GM12864 (cell line): ENCODE measurements at places on chromosomes 12 and 14.

GRCh38 chr14:94769391-94770250, at the start of gene GSC:
Gene GSC, minus strand, starts transcription at chr14:94770113. Its CDS starts 98 bp downstream, at chr14:94770015.
- no peak for DNase-seq

DNA sequence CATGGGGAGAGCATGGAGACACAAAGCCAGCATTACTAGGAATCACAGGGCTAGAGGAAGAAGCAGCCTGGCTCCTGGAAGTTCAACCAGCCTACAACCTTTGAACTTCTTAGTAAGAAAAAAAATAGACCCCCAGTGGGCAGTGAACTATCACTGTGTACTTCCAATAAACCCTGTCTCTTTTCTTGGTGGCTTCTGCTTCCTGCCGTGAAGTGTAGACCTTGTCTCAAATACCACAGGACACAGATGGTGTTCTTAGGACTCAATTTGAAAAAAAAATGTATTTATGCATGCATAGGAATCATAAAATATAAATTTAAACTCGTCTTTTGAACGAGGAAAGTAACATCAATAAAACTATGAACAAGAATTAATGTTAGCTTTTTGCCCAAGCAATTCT, 3.6 kb upstream of the PTGER2 start:
- DNase-seq = no peak

DNA sequence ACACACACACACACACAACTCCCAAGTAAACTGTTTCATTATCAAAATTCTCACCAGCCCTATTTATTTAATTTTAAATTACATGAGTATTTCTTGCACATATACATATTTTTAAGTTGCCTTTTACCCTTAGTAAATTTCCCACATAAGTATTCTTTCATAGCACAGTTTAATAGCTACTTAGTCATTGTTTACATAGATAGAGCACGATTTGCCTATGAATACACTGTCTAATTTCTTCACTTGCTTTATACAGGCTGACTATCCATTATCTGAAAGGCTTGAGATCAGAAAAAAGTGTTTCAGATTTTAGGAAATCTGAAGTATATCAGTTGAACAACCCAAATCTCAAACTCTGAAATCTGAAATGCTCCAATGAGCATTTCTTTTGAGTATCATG, 30.9 kb downstream of the NIN start:
- DNase-seq = no peak

DNA sequence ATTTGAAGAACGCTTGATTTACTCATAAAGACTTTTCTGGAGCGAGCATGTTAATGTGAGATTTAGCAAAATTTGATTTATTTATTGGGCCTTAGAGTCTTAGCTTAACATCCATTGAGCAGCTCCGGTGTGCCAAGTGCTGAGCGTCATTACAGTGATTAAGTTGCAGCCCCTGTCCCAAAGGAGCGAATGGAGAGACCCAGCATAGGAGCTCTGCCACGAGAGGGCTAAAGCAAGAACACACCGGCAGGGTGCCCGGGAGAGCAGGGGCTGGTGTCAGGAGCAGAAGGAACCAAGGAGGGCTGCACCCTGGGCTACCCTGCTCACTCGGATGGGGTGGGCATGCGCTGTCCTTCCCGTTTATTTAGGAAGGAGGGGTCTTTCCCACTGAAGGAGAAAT, 50.6 kb downstream of the PPP2R5C start:
- DNase-seq = no peak

- DNase-seq = no peak
Measured at GRCh38 chr12:24748326-24748725, 200.6 kb downstream of the BCAT1 start.

GRCh38 chr14:100132161-100132902, 27.1 kb downstream of the DEGS2 start:
- no peak for DNase-seq

- no peak for DNase-seq
Measured at GRCh38 chr14:100552524-100553125, 34.6 kb downstream of the BEGAIN start.

GRCh38 chr12:116080415-116080814, 197.1 kb downstream of the MED13L start:
- DNase-seq = no peak

DNA sequence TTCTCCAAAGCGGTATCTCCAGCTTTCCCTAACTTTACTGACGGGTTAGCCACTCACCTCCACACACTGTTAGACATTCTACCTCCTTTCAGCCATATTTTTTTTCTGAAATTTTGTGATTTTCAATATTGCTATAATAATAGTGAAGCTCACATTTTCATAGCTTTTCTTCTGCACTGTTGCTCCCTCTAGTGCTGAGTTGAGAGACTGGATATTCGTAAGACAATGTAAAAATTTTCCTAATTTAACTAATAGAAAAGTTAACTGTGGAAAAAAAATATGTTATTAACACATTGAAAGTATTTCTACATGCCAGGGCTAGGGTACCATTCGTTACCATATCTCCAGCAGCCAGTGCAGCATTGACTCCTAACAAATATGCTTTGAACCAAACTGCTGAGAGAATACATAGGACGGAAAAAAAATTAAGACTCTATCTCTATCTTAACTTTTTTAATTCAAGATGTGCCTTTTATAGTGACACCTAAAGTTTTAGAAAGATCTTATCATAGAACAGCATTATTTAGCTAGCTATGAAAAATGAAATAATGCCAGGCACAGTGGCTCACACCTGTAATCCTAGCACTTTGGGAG, 48.7 kb upstream of the ABCC9 start:
- DNase-seq = no peak

GRCh38 chr12:96045566-96045965, 10.2 kb upstream of the LTA4H start:
- DNase-seq = no peak

DNA sequence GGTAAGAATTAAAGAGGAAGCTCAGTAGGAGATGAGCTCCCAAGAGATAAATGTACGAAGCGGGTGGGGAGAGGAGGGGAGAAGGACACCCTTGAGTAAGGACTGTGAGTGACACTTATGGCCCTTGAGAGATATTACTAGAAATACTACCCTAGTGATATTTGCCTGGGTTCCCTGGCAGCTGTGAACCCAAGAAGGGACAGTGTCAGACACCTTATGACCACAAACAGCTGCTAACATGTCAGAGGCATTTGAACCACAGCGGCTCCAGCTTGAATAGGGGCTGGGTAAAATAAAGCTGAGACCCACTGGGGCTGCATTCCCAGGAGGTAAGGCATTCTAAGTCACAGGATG, 19.6 kb upstream of the SLC6A12 start:
- no peak for DNase-seq

DNA sequence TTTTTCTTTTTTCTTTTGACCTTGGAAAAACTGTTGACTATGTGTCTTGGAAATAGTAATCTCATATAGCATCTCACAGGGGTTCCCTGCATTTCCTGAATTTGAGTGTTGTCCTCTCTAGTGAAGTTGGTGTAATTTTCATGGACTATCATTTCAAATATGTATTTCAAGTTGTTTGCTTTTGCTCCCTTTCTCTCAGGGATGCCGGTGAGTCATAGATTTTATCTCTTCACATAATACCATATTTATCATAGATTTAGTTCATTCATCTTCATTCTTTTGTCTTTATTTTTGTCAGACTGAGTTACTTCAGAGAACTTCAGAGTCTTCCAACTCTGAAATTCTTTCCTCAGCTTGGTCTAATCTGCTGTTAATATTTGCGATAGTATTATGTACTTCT, 1320.6 kb downstream of the LRFN5 start:
- no peak for DNase-seq

- no peak for DNase-seq
Measured at GRCh38 chr14:70886421-70887206, 20.6 kb upstream of the PCNX1 start.

DNA sequence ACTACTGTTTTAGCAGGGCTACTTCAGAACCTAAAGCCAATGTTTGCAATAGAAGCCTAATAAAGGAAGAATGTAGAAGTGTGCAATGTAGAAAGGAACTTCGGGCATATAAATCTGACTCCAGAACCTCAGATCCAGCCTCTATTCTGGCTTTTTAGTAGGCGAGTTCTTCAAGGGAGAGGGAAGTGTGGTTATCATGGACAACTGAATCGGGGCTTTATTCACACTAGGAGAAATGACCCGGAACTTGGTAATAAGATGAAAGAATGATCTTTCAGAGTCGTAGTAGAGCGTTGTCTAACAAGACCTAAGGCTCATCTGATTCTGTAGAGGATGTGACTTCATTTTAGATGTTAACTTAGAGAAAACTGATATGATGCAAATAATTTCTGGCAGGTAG, 72.9 kb downstream of the CRADD start:
- DNase-seq = no peak

GRCh38 chr12:125386652-125387051, 321.4 kb downstream of the AACS start:
- DNase-seq = no peak

GRCh38 chr14:30214461-30215090, 286.9 kb upstream of the PRKD1 start:
- DNase-seq = no peak

DNA sequence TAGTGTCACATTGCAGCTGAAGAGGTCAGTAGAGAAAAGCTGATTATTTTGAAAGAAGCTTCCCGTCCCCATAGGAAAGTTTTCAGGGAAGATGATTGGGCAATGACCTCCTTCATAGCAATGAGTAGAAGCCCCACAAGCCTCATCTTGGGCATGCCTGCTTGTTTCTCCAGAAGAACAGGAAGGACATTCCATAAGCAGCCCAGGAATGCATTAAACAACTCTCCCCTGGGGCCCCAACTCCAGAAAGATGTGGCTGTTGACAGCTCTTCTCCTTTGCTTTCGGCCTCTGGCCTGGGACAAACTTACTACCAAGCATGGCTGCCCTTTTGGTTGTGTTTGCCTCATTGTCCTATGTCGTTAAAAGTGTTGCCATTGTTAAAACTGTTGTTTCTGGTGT, 5.7 kb upstream of the VDR start:
- no peak for DNase-seq

- no peak for DNase-seq
Measured at GRCh38 chr12:49615725-49616124, 7.6 kb upstream of the PRPF40B start.

- no peak for DNase-seq
Measured at GRCh38 chr12:109387425-109388166, 39.9 kb downstream of the MYO1H start.
